Fibroblast of skin of right biceps (primary cell): ENCODE measurements at places on chromosomes 4 and X.

DNA sequence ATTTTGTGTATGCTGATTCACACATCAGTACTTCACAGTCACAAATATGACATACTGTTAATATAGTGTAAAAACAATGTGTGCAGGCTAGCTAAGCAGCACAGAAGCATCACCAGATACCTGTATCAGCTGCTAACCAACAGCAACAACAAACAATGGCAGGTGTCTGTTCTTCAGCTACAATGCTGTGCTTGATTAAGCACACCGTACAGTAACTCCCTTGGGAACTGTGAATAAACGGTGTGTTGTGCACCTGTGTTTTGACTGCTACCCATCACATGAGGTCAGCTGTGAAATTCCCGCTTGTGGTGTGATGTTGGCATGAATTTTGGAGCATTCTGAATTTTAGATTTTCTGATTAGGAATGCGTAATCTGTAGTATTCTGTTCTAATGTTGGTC lies 379.7 kb upstream of the FAT1 start:
- DNase-seq, result no peak

DNA sequence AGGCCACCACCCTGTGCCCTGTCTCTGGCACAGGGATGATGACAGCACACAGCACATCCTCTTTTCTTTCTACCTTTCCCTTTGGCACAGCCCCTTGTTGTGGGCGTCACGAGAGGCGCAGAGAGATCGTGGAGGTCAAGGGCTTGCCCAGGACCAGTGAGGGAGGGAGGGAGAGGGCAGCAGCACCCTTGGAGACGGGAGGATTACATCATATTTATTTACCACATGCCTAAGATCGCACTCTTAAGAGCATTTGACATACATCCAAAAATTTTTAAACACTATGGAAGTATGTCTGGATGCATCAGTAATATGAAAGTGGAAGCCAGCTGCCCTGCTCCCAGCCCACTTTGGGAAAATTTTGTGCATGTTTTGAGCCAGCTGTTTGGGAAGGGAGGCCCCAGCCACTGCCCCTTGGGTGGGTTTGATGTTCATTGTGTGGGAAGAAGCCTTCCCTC lies 12.7 kb downstream of the WFS1 start:
- no peak for DNase-seq

- DNase-seq, result no peak
Observed at GRCh38 chr4:157502656-157503055, 282.1 kb downstream of the GRIA2 start.

DNA sequence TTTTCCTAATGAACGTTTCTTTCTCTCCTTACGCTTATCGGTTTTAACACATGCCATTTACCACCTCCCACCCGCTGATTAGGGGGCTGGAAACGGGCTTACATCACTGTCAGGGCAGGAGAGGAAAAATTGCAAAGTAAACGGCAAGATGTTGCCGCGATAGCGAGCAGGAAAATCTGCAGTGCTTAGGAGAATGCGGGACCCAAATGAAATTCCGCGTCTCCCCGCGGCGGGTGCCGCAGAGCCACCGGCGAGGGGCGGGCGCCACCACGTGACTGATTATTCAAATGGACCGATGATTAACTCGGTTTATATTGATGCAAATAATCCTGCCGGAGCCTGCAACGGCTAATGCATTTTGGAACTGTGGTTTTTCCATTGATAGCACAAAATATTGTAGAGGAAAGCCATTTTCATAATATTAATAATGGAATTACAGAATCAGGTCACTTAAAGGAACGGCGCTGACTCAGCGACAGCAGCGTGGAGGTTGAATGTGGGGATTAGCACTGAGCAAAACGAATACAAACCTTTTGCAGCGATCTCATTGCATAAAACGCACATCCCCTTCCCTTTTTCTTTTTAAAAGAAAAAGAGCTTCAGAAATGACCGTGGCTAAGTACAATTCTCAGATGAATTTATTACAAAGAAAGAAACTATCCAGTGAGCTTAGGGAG lies 224.2 kb downstream of the STIM2 start:
- peak; percentile 11 for DNase-seq

DNA sequence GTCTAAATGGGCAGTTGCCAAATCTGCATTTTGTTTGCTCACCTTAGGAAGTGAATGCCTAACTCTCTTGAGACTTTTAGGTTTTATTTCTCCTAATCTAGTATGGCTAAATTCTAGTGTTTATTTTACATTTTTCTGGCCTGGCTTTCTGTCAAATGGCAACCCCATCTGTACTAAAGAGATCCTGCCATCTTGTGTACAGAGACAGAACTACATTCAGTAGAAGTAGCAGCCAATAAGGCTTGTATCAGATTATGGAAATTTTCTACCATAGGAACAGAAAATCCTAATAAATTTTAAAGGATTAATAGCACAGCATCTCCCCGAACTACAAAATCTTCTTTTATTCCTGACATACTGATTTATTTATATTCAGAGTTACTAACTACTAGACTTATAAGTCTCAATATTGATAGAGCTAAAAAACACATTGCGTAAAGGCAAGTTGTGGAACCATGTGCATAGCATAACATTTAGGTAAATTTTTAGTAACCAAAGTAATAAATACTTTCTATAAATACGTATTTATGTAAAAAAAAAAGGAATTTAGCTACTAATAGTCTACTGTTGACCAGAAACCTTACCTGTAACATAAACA lies 45.5 kb downstream of the TMEM144 start:
- DNase-seq, result peak; percentile 49

DNA sequence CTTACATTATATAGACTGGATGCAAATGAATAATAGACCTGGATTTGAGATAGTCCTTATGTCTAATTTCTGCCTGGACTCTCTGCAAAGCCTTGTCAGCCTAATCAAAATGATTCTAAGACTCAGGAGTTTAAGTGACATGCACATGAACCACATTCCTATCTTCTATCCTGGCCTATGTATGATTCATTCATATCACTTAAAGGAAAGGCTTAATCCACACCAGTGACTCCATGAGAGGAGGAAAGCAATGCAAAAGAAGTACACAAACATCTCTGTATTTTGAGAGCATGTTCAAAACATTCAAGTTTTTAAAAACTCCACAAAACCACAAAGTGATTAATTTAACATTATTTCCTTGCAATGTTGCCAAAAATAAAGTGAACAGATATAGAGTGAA lies 14.6 kb downstream of the AMOT start:
- peak; percentile 61 for DNase-seq
